ENCODE measurements at places on chromosomes 16 and 17.

- no peak for DNase-seq
These were observed 71.7 kb downstream of the C16orf95 start for GRCh38 chr16:87245511-87245910.

GRCh38 chr17:3501344-3501743 is 25.5 kb downstream of the ASPA start:
- DNase-seq = no peak

DNA sequence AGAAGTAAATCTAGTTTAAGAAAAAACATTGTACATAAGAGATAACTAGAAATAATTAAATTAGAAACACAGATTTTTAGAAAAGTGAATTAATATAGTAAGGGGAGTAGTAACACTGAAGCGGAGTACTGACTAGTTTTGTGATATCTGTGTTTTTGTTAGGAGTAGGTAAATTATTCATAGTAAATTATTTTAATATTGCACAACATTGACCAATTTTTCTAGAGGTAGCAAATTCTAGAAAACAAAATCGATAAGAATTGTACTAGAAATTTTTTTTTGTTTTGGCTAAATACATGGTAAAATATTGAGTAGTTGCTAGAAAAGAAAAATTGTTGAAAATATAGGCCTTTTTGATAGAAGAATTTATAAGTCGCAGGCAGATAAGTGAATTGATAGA is 156.5 kb downstream of the CHD9 start:
- DNase-seq = no peak

GRCh38 chr16:73056448-73056847 is 8.5 kb upstream of the ZFHX3 start:
- no peak for DNase-seq

- no peak for DNase-seq
These were observed 20.6 kb upstream of the PRKAR1A start for GRCh38 chr17:68491381-68492231.

DNA sequence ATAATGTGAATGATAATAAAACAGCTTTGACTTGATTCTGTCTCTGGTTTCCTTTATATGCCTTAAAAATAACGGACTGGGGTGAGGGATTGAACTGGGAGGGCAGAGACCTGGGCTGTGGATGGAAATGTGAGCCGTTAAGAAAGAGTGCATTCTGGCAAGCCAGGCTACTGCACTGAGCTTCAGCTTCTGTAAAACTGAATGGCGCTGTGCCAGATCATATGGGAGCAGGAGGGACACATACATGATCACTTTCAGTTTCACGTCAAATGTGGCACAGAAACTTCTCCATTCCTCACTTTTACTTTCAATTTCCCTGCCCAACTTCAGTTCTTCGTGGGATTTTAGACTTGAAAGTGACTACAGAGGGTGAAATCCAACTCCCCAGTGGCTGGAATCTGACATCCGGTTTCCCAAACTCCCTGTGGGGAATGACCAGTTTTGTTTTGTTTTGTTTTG is 1.1 kb downstream of the MT2A start:
- peak; percentile 41 for DNase-seq

GRCh38 chr16:83794860-83795554 is 12.8 kb upstream of the HSBP1 start:
- DNase-seq = no peak

- no peak for DNase-seq
These were observed 17.2 kb upstream of the ALOX15 start for GRCh38 chr17:4658478-4659305.

GRCh38 chr17:65931246-65932149 is 260.4 kb downstream of the CEP112 start:
- DNase-seq = no peak

- no peak for DNase-seq
These were observed 260.1 kb downstream of the SNX29 start for GRCh38 chr16:12236589-12236988.

- no peak for DNase-seq
These were observed 16.7 kb upstream of the TENT4B start for GRCh38 chr16:50136399-50136798.

DNA sequence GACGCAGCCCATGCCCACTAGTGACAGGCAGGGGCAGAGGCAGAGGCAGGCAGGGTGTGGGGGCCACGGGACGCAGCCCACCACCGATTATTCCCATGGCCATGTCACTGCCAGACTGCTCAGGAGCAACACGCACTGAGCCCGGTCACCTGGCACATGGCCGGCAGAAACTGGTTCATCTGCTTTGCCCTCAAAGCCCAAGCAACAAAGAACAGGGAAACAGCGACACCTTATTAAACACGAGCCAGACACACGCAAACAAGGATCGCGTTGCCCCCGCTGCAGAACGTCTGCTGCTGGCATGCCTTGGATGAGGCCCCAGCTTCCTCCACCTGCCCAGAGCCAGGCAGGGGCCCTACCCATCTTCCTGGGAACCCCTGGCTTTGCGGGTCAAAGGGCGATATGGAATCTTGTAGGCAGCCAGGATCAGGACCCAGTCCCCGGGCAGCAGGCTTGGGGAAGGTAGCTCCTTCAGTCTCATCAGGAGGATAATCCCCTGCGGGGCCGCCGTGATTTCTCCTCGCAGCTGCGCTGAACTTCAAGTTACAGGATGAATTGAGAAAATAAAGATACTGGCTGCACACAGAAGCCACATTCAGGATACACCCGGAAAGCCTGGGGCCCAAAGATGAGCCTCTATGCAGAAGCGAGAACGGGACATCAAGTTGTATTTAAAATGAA is 4.8 kb downstream of the TBC1D16 start:
- DNase-seq = peak; percentile 54

DNA sequence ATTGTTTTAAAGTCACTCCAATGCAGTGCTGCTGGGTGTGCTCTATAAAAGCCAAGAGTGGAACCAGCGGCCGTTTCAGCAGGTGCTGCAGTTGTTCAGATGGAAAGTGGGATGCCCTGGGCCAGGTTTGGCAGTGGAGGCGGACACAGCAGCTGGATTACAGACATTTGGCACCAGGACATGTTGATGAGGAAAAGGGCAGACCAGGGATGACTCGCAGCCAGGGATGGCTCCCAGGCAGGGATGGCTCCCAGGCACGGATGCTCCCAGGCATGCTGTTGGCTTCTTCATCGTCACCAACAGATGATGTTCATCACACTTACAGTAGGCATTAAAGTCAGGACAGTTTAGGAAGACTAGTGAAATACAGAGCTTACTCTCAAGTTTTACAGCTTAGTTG is 10.0 kb downstream of the GAN start:
- no peak for DNase-seq

DNA sequence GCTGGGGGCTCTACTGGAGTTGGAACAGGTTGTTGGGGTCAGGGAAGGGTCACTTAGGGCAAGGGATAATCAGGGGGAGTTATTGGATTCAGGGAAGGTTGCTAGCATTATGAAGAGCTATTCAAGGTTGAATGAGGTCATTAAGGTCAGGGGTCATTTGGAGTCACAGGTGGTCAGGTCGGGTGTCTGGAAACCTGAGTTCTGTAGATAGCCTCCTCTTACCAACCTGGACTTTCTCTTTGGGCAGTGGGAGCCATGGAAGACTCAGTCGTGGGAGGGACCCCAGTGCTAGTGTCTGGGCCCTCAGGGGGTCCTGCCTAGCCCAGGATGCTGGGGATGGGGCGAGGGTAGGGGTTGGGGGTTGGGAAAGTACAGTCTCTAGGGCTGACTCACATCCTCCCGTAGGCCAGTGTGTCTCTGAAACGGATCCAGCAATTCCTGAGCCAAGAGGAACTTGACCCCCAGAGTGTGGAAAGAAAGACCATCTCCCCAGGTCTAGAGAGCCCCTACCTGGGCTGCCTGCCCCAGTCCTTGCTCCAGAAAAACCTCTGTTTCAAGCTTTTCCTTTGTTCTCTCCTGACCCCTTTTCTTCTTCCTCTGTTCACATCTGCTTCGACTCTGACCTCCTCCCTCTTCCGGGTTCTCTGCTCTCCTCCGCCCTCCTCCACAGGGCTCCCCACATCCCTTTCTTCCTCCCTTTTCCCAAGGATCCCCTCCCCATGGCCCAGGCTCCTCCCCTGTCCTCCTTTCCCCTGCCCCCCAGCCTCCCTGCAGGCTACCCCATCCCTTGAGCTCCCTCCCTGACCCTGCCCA is 33.5 kb downstream of the ABCC3 start:
- no peak for DNase-seq

DNA sequence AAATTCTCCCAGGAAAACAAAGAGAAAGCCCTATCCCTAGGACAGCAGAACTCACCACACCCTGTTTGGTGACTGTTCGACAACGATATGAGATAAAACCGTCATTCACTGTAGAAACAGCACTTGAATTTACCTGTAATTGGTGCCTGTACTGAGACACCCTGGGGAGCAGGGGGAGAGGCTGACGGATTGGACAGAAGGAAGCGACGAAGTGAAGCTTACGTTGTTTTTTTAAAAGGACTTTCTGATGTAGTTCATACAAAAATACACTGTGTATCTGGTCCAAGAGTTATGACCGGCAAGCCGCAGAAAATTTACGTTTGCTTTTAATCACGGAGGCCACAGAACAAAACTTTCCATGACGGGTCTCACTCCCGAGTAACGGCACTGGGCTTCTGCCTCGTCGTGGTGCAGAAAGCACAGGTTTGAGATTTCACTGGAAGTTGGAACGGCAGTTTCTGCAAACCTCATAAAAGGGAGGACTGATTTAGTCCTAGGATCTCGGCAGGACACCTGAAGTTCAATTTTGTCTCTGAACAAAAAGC is 9.7 kb downstream of the NXN start:
- DNase-seq = no peak

- no peak for DNase-seq
These were observed 16.7 kb upstream of the TOM1L1 start for GRCh38 chr17:54883939-54884338.

DNA sequence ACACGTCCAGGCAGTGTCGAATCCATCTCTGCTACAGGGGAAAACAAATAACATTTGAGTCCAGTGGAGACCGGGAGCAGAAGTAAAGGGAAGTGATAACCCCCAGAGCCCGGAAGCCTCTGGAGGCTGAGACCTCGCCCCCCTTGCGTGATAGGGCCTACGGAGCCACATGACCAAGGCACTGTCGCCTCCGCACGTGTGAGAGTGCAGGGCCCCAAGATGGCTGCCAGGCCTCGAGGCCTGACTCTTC is 7.2 kb upstream of the CD68 start:
- no peak for DNase-seq

- no peak for DNase-seq
These were observed 313.3 kb upstream of the HSBP1 start for GRCh38 chr16:83494459-83494858.

GRCh38 chr17:60134396-60135150 is 15.2 kb upstream of the CA4 start:
- no peak for DNase-seq

DNA sequence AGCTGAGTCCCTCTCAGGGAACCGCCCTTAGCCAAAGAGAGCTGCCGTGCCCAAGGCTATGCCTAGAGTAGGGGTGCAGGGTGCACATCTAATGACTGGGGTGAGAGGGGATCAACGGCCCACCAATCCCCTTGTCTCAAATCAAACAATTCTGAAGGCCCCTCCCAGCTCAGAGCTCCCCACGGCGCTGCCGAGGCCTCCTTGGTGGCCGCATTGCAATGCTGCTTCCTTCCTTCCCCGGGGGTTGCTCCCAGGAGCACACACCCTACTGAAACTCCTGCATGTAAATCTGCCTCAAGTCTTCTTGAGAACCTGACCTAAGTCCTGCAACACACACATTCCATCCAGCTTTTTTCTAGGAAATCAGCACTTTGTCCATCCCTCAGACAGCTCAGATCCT is 80.6 kb upstream of the RCVRN start:
- DNase-seq = no peak

DNA sequence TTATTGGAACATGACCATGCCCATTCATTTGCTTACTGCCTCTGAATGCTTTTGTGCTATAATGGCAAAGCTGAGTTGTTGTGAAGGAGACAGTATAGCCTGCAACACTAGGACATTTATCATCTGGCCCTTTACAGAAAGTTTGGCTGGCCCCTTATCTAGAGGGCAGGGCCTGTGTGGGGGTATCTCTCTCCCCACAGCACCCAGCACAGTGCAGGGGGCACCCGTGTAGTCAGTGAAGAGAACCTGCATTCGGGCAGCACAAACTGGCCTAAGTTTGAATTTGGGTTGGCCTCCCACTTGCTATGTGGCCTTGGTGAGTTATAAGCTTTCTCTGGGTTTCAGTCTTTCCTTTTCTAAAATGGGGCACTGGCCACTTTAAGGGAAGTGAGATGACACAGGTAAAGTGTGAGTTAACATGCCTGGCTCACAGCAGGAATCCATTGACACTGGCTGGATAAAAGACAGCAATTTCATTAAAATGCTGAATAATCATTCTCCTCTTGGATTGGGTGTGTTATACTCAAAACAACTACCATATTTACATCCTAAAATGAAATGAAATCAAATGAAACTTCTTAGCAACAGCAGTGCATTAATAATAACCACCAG is 12.1 kb downstream of the UBE2O start:
- no peak for DNase-seq
